ENCODE measurements at places on chromosomes 1 and 21.

DNA sequence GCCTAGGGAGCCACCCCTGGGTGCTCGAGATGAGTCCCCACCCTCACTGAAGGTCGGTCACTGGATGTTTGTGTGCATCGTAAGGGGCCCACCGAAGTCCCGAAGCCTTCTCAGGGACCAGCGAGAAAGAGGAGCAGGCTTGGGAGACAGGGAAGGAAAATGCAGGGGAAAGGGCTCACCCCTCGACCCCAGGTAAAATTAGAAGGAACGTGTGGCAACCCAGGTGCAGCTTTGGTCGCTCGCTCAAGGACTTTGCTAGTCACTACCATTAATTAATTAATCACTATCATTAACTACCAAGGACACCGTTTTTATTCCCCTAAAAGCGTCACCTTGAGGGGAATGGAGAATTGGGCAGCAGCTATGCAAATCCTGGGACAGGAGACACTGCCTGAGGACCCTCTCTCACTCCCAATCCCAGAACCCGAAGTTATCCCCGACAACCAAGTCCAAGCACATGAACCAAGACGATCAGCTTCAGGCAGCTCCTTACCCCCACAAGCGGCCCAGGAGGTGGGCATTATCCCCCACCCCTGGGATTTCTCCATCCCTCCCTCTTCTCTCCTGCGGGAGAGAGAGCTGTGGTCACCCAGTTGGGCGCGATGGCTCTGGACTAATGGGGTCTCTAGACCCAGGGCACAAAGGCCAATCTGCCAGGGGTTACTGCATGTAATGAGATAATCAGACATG is 4.2 kb upstream of the SIM2 start:
- DNase-seq = no peak

GRCh38 chr1:239126884-239127283 is 259.5 kb upstream of the CHRM3 start:
- no peak for DNase-seq

GRCh38 chr1:5938101-5938646 is 54.1 kb downstream of the NPHP4 start:
- DNase-seq = no peak

DNA sequence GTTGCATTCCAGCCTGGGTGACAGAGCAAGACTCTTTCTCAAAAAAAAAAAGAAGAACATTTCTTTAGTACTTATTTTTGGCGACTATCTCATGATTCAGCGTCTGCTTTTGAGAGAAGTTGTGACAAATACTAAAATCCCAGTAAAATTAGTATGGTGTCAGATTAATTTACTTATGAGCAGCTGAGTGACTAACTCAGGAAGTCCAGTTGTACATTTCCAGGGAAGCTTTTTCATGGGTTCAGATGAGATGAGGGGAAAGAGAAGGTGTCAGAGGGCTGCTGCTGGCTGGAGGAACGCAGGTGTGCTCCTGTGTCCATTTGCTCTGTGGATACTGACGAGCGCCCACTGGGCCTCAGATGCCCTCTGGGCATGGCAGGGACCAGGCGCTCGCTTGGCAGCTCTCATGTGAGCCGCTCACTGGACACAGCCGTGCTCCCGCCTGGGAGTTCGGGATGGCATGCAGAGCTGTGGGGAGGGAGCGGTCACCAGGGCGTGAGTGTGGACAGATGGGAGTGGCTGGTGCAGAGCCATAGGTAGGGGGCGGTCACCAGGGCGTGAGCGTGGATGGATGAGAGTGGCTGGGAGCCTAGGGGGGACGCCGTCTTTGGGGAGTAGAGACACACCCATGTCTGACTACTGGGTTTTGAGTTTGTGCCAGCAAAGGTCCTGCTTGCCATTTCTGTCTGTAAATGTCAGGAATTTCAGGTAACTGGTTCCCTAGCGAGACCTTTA is 55.0 kb downstream of the ADARB1 start:
- DNase-seq = no peak

DNA sequence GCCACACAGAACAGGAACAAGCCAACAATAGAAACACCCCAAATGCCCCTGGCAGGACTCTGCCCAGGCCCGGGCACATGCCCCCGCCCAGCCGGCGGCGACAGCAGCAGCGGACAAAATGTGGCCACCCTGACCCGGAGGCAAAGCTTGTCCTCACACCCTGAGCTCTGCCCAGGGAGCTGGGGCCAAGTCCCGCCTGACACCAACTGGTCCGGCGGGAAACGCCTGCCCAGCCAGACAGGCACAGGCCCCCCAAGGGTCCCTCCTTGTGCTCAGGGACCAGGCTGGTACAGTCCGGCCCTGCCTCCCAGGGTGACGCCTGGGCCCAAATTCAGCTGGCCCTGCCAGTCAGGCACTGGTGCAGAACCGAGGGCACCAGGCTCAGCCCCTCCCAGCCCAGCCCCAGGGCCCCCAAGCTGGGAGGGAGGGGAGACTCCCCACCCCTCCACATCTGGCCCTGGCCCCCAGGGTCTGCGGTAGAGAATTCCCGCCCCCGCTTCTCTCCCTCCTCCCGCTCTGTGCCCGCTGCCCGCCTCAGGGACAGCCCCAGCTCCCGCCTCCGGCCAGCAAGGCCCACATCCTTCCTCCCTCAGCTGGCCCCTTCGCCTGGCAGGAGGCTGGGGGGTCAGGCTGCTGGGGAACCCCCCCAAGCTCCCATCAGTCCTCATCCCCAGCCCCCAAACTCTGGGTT is 2.0 kb downstream of the AHDC1 start:
- DNase-seq = no peak

- no peak for DNase-seq
Measured at GRCh38 chr1:44505210-44505993, 100.3 kb downstream of the RNF220 start.

- DNase-seq = no peak
Measured at GRCh38 chr1:207288315-207288714, 33.2 kb upstream of the CD55 start.

DNA sequence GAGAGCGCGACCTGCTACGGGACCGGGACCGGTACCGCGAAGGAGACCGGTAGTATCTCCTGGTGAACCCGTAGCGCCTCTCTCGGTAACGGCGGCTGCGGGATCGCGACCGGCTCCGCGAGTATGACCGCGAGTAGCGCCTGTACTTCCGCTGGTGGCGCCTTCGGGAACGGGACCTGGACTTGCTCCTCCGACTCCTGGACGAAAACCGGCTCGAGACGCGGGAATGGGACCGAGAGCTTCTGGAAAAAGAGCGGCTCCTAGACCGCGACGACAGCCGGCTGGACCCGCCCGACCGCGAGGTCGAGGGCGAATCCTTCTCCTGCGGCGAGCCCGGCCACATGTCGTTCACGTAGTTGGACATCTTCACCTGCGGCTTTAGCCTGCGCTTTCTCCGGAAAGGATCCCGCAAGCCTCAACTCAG is 642 bp downstream of the RSRP1 start:
- DNase-seq = no peak

DNA sequence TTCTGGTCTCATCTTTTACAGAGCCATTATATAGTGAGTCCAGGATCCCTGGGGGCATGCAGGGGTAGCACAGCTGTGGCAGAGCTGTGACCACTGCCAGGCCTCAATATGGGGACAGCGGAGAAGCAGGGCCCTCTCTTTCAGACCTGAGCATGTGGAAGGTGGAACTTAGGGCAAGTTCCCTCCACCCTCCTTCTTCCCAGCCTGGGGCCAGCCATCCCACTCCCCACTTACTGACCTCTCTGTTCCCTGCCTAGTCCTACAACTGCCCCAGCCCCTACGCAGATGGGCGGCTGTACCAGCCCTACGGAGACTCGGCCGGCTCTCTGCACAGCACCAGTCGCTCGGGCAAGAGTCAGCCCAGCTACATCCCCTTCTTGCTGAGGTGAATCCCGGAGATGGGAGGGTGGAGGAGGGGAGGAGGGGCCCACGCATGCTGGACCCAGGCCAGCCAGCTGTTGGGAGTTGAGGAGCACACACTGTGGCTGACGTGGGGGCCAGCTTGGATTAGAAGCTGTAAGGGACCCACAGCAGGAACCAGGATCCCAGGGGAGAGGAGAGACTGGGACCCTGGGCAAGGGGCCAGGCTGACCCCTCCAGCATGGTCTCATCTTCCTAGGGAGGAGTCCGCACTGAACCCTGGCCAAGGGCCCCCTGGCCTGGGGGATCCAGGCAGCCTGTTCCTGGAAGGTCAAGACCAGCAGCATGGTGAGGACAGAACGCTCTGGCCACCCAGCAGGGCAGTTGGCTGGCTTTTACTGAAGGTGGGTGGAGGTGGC is 10.7 kb downstream of the PSRC1 start:
- DNase-seq = no peak

DNA sequence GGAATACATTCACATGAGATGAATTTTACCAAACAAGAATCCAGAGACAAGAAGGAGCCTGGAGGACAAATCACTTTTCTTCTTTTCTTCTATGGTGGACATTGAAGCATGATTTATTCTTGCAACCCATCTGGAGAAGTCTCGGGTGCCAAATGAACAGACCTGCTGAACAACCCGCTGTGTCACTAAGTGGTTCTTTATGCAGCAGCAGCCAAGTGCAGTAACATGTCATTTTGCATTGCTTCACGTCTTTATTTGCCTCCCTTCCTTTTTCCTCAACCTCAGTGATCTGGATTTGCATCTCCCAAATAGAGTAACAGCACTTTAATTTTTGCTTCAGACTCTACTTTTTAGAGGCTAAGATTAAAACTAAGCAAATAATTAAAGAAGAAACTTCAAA is 50.0 kb upstream of the TENT5C start:
- no peak for DNase-seq

GRCh38 chr1:45047032-45047431 is 35.0 kb downstream of the UROD start:
- no peak for DNase-seq

GRCh38 chr1:229224308-229224707 is 46.6 kb upstream of the RAB4A start:
- no peak for DNase-seq

DNA sequence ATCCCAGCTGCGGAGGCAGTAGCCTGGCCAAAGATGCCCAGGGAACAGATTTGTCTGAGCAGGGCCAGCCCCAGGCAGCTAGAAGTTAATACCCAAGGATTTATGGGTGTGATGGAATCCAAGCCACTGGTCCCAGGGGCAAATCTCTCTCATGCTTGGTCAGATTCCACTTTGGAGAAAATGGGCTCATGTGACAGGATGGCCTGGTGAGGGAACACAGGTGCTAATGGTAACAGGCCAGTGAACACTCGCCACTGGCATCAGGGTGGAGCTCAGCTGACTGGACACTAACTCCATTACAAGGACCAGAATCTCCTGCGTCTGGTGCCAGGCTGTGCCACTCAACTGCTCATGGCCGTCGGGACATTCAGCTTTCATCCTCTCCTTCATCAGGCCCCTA is 12.0 kb downstream of the MDM4 start:
- DNase-seq = no peak

DNA sequence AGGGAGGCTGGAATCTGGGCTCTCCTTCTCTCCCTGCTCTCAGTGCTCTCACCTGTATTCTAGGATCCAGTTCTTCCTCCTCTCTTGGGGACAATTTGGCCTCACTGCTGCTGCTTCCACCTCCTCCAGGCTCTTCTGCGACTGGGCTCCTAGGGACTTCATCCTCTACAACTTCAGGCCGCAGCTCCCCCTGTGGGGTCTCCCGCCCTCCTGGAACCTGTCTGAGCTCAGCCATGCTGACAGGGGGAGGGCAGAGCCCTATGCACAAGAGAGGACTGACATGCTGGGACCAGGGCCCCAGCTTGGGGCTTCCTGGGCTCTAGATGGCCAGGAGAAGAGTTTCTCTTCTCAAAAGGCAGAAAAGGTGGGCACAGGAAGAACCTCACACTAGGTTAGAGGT is 1.0 kb downstream of the SH3BP5L start:
- DNase-seq = no peak

GRCh38 chr1:235022341-235022980 is 106.2 kb downstream of the TOMM20 start:
- no peak for DNase-seq

DNA sequence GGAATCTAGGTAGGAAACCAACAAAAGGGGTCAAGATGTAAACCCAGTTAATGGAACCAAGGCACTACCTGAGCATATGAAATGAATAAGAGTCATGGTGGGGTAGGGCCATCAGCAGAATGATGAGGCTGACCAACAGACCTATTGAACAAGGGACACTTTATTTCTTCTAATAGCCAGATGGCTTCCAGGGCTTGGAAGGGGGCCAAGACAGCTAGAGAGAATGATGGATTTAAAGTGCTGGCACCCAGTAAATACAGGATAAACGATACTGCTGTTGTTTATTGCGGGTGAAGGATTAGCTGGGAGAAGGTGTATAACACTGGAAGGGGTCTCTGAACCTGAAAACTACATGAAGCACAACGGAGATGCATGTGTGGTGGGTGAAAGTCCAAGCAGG is 15.6 kb downstream of the DDAH1 start:
- no peak for DNase-seq

GRCh38 chr1:209708297-209708696 is 3.7 kb downstream of the HSD11B1 start:
- DNase-seq = no peak

DNA sequence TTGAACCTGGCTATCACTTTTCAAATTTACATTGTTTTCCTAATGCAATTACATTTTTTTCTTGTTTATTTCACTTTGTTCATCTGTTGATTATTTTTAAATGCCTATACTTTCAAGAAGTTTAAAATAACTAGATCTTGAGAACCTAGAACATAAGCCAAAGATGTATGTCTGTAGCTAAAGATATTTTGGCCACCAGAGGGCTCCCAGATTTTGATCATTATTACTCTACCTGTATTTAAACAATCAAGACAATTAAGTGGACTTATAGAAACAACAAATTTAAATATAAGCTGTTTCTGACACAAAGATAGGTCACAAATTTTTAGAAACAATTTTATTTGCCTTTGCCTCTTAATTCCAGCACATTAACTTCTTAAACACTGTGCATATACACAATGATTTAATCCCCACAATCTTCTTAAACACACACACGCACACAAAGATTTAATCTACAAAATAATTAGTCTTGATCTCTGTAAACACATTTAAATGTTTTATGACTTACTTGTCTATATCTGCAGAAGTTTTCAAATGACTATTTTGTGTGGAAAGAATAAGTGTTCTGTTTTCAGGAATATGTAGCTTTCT is 380.0 kb downstream of the DSCAM start:
- DNase-seq = no peak

- no peak for DNase-seq
Measured at GRCh38 chr21:36695671-36696389, 3.1 kb upstream of the SIM2 start.

DNA sequence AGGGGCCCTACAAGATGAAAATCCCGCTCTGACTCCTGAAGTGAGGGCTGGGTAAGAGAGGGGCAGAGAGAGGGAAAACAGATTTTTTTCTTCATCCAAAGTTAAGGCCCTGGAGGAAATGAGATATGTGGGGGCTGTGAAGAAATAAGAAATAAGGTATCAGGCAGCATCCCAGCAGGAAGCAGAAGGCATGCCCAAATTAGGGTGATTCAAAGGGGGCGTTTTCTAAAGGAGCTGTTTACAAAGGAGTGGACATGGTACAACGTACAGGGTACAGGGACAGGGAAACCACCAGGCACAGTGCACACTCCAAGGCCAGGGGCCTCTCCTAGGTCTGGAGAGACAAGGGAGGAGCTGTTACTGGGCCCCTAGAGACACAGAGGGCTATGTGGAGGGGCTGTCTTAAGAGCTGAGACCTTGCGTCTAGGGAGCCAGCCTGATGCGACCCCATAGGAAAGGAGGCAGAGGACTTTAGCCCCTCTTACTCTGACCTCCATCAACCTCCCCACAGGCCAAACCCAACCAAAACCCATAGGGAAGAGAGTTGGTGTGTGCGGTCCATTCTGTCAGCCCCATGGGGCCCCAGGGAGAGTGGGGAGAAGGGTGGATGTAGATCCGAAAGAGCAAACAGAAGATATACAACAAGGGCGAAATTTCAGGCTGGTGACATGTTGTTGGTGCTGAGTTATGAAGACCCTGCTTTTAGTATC is 38.6 kb downstream of the STYXL2 start:
- no peak for DNase-seq

GRCh38 chr1:15215116-15215515 is 31.9 kb upstream of the FHAD1 start:
- no peak for DNase-seq
